Motor neuron (in vitro differentiated cells): ENCODE measurements at places on chromosomes 3 and 15. TPM values are rescaled to one million over a fixed set of nuclear protein-coding genes. Genes with fewer than 3 reads are reported as not detected.

FANCD2OS gene
- total RNA-seq, result not detected in 2 replicates

LRRC31 gene
- 0.19 and 0.24 TPM in 2 replicates for total RNA-seq

- ATAC-seq, result no peak
Measured at GRCh38 chr15:24223739-24224138, 451.8 kb upstream of the NPAP1 start.

- ATAC-seq, result peak; percentile 94
Measured at GRCh38 chr3:21645121-21645897, 105.7 kb downstream of the ZNF385D start.

- no peak for ATAC-seq
Measured at GRCh38 chr3:62109534-62109933, 263.8 kb downstream of the FEZF2 start.

GRCh38 chr15:43316016-43316970, 14.1 kb downstream of the LCMT2 start:
- no peak for ATAC-seq

DNA sequence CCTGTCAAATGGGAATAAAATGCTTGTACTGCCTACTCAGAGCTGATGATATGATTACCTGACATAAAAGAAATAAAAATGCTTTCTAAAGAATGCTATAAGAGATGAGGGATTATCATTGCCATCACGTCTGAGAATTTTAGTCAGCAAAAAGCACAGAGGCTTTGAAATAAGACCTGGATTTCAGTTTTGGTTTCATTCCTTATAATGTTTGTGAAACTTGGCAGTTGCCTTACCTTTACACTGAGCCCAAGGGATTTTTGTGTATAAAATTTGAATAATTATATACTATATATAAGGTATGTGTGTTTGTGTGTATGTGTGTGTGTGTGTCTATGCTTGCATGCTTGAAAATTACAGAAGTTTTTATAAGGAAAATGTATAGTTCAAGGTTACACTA, 634.8 kb upstream of the BCHE start:
- no peak for ATAC-seq
